ENCODE measurements at places on chromosomes 5 and 9.

DNA sequence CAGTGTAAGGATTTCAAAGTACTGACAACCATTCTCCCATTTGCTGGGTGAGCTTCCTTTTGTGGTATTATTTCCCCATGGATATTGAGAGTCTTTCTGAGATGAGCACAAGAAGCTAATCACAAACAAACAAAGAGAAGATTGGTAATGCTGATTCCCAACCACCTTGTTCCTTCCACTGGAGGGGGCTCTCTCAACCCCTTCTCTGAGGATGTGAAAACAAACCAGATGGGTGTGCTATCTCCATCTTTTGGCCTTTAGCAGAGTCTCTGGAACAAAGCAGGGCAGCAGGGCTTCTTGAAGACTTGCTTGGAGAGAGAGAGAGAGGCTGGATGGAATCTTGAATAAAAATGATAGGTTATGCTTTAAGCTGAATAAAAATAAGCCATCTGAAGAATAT, 576.7 kb upstream of the ZNF462 start:
- DNase-seq: no peak

DNA sequence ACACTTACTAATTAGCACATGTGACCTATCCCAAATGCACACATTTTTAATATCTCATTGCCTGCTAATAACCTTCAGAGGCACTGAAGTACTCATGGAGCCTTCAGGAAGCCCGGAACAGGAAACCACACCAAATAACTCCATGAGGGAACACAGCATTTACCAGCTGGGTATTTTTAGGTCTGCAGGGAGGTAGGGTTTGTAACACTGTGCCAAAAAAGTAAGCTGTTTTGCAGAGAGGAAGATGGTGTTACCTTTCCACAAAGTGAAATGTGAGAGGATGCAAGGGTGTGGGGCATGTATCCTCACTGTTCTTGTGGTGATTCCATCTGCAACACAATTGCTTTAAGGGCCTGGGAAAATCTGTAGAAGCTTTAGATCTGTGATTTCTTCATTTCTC, 64.4 kb downstream of the NUDT12 start:
- DNase-seq: no peak

- no peak for DNase-seq
Observed at GRCh38 chr5:148904440-148904839, 78.0 kb downstream of the ADRB2 start.

DNA sequence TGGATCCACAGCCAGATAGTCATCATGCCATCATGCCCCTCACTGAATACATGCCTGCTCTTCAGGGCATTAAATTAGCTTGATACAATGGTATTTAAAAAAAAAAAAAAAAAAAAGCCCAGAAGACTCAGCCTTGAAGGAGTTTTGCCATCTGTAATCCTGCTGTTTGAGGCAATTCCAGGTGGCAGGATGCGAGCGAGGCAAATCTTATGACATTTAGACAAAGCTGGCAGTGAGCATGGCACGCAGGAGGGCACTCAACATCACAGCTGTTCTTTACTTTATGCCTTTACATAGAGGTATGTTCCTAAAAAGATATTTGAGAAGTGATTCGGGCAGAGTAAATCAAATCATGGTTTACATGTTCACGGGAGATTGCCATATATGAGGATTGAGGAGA, 692.0 kb upstream of the DMAC1 start:
- DNase-seq: no peak

DNA sequence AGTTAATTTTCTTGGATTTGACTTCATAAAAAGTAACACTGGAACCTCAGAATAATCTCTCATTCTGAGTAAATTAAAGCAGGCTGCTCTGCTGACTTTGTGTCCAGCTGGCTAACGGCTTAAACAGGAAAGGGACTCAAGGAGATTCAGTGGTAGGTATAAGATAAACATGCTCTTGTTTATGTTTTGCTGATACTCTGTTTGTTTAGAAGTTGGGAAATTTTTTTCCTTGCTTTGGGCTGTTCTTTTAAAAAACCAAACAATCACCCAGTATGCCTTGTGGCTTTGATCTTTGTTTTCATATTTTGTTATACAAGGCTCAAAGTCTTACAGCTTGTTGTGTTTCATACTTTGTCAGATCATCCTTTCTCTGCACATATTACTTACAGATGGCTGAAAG, 237.6 kb upstream of the RIOK2 start:
- DNase-seq: no peak

DNA sequence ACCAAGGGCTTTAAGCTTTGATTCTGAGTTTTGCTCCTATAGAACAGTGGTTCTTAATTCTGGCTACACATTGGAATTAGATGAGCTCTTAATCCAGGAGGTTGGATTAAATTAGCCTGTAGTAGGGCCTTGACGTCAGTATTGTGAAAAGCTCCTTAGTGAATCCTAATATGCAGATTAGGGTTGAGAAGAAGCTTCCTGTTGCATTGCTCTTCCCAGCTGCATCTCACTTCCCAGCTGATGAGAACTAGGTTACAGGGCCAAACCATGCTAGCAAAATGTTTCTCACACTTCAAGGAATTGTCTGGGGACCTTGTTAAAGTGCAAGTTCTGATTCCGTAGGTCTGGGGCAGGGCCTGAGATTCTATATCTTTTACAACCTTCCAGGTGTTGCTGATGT, 300.0 kb downstream of the ZSWIM6 start:
- DNase-seq: no peak

DNA sequence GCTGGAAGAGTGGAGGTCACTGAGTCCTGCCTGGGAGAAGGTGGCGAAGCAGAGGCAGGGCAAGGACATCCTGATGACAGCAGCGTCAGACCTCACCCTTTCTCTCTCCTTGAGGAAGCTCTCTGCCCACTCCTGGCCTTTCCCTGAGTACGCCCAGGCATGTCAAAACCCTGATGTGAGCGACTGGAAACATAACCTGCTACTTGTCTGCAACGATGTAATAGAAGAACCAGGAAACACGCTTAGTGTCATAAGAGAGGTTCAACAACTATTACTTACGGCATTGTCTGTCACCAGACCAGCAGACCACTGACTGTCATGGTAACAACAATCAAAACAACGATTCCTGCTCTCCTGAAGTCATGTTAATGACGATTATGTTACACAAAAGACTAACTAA, 152.4 kb downstream of the ACTL7B start:
- no peak for DNase-seq

DNA sequence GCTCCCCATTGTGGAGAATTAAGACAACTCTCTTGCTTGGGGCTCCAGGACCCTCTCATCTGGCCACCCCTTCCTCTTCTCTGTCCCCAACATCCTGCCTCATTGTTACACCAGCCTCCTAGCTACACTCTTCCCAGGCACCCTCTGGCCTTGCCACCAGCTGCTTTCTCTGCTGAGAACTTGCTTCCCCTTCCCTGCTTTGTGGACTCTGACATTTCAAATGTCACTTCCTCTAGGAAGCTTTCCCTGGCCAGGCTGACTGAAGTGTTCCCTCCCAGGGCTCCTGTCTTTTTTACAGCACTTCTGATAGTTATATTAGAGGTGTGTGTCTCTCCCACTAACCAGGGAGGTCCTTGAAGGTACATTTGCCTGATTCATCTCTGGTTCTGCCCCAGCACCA, 194.0 kb upstream of the KLF4 start:
- no peak for DNase-seq

DNA sequence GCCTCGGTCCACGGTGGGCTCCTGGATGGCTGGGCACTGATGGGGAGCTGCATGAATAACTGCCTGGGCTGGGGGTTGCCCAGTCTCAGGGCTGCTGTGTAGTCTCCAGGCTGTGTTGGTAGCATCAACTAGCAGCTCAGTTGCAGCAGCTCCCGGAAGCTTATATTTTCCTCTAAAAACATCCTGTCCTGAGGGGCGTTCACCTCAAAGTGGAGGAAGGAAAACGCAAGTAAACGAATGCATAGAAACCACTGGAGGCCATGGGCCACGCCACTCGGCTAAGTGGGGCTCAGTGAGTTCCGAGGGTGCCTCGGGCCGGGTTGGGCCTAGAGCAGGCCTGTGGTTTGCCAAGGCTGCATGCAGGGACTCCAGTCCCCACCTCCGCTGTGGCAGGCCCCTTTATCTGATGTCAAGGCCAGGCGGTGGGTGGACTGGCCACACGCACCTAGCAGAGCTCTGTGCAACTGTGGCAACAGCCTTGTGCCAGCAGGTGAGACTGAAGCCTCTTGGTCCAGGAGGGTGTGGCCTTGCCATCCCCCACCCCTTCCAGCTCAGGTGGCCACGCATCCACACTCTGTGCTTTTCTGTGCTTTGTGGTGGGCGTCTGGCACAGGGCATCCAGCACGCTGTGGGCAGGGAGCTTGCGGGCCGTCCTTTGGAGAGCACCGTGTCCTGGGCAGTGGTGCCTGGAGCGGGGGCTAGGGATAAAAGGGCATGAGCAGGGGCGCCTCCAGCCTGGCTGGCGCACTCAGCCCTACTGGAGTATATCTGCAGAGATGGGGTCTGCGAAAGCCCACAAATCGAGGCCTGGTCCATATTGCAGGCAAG, 15.1 kb downstream of the TCF7 start:
- no peak for DNase-seq

- DNase-seq: no peak
Observed at GRCh38 chr5:82165740-82166530, 112.2 kb downstream of the RPS23 start.

DNA sequence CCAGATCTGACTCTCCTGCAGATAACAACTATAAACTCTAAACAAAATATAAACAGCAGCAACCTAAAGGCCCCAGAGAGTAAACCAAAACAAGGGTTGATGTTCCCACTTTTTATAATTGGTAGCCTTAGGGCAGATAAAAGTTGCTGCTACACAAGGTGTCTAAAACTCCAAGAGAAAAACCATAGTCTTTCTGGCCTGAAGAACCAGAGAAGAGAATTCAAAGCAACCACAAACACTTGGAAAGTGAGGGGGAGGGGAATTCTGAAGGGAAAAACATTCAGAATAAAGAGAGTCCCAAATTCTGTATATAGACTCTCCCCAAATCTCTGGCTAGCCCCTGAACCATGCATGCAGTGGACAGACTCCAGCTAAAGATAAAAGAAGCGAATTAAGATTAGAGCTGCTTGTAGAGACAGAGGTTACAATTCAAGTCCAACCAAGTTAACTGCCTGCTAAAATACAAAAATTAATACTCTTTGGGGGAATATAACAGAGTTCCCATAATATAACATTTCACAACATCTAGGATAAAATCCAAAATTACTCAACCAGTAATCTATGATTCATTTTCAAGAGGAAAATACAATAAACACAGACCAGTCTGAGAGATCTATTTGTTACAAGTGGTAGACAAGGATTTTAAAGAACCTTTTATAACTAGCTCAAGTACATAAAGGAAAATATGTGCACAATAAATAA, 37.5 kb upstream of the RGMB start:
- DNase-seq: no peak

DNA sequence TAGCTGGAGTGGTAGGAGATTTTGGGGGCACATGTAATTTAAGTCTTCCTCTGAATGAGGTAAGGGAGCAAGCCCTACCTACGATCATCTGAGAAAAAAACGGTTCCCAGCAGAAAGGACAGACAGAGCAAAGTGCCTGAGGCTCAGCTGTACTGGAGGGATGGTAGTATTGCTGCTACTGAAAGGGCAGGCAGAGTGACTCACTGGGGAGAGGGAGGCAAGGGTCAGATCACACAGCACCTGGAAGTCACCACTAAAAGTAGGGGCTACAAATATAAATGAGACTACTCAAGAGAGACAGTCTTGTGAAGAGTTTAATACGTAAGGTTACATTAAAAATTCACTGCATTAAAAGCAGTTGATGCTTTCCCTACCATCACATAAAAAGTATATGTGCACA, 75.9 kb downstream of the NFIB start:
- no peak for DNase-seq

DNA sequence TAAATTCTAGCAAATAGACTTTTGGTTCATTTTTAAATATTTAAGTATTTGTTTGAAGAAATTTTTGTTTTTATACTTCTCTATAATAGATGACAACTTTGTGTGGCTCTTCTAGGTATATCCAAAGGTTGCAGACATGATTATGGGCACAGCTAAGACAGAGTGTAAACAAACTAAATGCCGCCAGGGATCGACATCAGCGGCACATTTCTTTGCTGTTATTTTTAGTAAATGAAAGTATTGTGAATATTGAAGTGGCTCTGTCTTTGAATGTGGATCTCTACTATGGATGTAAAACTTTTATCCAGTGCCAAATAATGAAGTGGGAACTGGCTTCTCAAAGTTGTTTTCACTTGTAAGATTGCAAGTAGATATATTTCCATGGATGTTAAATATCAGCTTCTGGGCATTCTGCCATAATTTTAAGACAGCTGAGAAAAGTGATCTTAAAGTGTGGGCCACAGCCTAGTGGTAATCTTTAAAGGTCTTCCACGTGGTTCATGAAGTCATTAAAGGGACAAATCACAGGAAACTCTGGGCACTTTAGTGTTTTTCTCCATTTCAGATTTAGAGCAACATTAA, 589.9 kb downstream of the ZNF608 start:
- no peak for DNase-seq

- DNase-seq: no peak
Observed at GRCh38 chr9:68751556-68751955, 46.5 kb downstream of the PIP5K1B start.

- DNase-seq: no peak
Observed at GRCh38 chr9:132606066-132606465, 23.7 kb downstream of the BARHL1 start.

- no peak for DNase-seq
Observed at GRCh38 chr5:21831145-21831787, 1021.9 kb downstream of the CDH12 start.

- no peak for DNase-seq
Observed at GRCh38 chr5:3033033-3033755, 281.7 kb upstream of the IRX2 start.

DNA sequence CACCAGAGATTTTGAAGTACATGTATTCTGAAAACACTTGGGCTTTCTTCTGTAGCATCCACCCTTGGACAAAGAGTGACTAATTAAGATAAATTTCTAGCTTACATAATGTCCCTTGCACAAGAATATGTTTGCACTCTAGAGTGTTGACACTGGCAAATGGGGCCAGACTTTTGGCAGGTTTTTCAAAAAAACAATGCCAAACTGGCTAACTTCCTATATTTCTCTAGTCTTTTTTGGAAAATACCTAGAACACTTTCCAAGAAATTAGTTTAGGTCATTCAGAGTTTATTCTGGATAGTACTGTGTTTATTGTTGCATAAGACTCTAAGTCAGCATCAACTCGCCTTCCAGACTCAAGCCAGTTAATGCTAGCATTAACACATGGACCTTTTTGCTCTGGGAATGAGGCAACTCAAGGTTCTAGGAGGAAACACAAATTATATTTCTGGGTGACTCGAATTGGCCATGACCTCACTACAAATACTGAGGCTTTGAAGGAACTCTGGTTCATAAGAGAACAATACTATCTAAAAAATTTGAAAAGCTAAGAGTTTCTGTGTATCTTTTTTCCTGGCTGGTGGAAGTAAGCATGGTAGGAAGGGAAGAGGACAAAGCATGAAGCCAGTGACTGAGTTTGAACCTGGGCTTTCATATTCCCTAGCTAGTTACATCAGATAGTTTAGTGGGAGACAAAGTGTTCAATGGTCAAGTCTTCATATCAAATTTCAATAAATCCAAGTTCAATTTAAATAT, 101.6 kb downstream of the NREP start:
- DNase-seq: no peak

Data from stimulated activated CD4-positive, alpha-beta T cell treated with anti-CD3 and anti-CD28 coated beads, TNF-alpha, amount 100 ng/mL, for 1 hour (primary cell).